NCI-H1105 (cell line): ENCODE measurements at places on chromosomes 13 and 19.

DNA sequence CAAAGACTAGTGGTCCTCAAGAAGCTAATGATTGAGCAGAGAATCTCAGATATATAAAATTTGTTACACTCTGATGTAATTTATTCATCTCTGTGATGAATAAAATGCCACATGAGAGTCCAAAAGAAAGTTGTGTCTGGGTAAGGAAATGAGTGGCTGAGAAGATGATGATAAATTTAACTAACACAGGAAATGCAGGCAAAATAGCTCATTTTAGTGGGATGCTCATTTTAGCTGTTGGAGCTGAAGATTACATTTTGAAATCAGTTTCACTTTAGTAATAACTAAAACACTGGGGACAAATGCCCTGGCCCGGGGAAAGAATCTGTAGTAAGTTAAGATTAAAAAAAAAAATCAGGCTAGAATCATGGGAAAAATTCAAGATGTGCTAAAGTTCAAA, 35.2 kb downstream of the SPRY2 start:
- DNase-seq = no peak

- DNase-seq = no peak
These were observed 39.0 kb upstream of the IGSF23 start for GRCh38 chr19:44574186-44574950.

- DNase-seq = no peak
These were observed 482.3 kb upstream of the ZNF507 start for GRCh38 chr19:31863122-31863521.

- no peak for DNase-seq
These were observed 7.1 kb downstream of the AKAP8 start for GRCh38 chr19:15372470-15372869.

DNA sequence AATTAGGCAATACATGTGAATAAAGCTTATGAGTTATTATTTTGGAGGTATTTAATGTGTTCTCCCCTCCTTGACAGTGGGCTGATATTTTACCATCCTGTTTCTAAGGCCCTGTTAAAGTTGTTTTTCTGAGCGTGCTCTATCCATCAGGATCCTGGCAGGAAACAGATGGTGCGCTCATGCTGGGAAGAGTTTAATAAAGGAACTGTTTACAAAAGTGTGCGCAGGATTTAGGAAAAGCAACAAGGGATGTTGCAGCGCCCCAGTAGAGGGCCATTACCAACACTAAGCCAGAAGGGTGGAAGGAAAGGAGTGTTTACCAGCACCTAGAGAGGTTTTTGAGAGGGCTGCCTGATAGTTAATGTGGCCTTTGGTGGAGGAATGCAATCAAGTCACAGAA, 374.5 kb downstream of the KCNRG start:
- no peak for DNase-seq
